MV-4-11 (cell line): ENCODE measurements at places on chromosomes 5 and 9.

DNA sequence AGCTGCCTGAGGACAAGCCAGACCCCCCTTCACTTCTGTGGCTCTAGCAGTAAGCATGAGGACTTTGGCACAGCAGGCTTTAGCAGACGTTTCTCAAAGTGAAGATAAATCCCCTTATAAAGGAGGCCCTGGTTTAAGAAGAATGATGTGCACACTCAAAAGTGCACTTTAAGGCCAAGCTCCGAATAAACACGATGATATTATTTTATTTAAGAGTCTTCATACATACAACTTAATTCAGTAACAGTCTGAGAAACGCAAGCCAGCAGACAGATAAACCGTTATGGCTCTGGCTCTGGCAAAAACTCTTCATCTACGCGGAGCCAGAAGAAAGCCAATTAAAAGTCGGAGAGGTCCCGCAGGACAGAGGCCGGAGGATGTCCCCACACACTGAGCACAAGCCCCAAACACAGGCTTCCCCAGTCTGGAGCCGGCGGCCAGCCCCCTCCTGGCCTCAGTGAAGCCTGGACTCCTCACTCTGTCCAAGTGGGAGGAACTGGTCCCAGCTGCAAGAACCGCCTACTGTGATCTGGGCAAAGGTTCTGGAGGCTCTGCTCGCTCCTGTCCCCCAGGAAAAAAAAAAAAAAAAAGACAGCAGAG is 44.6 kb downstream of the ADAMTS2 start:
- DNase-seq, result no peak

DNA sequence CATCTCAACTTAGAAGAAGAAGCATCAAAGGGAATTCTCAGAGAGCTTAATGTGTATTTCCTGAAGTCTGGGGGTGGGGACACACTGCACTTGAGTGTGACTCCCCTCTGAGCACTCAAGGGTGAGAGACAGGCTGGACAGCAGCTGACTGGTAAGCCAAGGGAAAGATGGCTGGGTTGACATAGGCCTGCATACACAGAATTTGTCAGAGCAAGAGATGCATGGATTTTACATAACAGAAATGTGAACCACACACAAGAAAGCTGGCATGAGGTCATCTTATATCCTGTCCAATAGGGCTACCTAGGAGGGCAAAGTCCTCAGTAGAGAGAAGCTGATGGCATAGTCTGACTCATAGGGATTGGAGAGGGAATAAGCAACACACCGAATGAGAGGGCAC is 114.3 kb upstream of the EPB41L4A start:
- DNase-seq, result no peak

GRCh38 chr9:14097215-14097614 is 216.7 kb downstream of the NFIB start:
- no peak for DNase-seq

GRCh38 chr5:24621792-24622191 is 23.0 kb downstream of the CDH10 start:
- DNase-seq, result peak; percentile 83

GRCh38 chr5:107781451-107781850 is 110.7 kb upstream of the EFNA5 start:
- no peak for DNase-seq

DNA sequence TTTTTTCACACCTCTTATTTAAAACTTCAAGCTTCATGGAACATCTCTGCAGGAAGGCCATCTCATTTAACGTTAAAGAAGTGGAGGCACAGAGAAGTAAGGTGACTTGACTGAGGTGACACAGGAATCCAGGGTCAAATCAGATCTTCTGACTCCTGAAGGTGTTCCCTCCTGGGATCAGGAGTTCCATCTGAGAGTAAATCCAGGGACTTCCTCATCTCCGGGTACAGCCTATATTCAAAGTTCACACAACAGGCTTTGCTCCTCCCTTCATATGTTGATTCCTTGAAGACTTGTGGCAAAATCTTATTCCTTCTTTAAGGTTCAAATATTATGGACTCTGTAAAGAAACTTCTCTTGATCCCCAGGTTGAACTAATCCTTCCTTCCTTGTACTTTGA is 313.1 kb upstream of the CLINT1 start:
- no peak for DNase-seq

DNA sequence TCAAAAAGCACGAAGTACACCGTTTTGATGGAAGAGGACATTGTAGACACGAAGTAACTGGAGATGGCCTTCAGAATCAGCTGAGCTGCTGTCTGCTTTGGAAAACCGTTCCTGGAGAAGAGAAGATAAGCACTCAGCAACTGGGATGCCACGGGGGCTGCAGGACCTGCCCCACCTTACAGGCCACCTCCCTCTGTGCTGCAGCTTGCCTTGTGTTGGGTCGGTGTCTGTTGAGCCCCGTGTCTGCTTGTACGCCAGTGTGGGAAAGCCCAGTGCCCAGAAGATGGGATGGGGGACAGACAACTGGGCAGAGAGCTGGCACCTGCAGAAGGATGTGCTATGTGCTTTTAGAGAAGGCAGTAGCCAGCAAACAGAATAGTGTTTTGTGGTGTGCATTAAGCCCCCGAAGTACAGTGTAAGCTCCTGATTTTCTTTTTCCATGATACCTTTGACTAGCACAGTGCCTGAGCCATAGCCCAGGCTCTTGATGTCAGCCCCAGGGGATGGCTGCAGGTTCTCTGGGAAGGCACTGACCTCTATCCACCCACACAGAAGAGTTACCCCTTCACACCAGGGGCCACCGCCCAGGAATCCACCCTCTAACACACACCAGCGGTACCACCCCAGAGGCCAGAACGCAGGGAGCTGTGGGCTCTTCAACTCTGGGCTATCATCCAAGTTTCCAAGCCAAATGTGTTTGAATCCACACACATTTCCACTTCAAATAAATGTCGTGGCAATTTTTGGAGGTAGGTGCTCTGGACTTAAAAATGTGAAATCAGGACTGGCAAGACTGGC is 63.8 kb downstream of the MACROH2A1 start:
- DNase-seq, result no peak

DNA sequence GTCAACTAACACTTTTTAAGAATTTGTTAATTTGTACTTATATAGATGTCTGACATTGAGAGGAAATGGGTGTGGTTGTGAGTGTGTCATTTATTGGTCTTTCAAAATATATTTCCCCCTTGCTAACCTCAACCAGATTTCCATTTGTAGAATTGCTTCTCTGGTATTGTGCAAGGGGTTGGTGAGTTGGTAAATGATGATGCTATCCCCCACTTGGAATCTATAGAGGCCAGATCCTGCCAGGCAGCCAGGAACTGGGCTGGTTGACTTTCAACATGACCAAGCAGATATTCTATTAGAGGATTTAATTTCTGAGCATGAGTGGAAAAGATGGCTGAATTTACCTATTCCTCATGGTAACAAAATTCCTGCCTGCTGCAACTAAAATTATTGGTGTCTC is 306.6 kb upstream of the KIF2A start:
- peak; percentile 66 for DNase-seq

GRCh38 chr9:134984372-134985265 is 66.9 kb upstream of the FCN1 start:
- DNase-seq, result no peak

- DNase-seq, result no peak
These were observed 77.5 kb upstream of the IFNE start for GRCh38 chr9:21559402-21560280.

DNA sequence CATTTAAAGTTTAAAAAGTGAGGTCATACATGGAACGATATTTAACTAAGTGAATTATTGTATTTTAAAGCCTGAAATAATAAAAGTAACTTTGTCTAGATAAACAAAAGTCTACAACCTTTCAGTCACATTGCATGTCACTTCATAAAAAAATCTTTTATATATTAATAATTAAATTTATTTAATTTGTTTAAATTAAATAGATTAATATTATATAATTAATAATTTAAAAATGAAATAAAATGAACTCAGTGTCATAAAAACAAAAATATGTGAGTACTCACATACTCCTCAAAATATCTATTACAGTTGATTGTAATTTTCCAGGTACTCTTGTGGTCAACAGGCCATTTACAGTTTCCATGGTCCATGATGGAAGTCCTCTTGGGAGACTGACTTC is 11.2 kb downstream of the GABRG2 start:
- DNase-seq, result no peak

- peak; percentile 47 for DNase-seq
These were observed 48.5 kb upstream of the NAA35 start for GRCh38 chr9:85892401-85892800.

DNA sequence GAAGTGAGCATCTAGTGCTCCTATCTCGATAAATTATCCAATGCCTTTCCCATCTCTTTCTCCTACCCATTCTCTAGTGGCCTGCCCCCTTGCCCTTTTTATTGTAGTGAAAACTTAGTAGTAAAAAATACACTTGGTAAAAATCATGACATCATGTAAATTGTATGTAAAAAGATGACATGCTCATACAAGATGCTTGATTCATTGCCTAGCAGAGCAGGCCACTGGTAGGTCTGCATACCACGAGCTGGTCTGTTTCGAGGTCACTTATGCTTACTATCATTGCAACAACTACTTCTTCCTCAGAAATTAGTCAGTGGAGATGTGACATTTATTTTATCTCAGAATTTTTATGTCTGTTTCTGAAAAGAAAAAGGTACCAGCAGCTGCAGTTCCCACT is 177.3 kb downstream of the C9orf152 start:
- peak; percentile 51 for DNase-seq

- DNase-seq, result no peak
These were observed 112.2 kb downstream of the PIP5K1B start for GRCh38 chr9:68817079-68817875.

DNA sequence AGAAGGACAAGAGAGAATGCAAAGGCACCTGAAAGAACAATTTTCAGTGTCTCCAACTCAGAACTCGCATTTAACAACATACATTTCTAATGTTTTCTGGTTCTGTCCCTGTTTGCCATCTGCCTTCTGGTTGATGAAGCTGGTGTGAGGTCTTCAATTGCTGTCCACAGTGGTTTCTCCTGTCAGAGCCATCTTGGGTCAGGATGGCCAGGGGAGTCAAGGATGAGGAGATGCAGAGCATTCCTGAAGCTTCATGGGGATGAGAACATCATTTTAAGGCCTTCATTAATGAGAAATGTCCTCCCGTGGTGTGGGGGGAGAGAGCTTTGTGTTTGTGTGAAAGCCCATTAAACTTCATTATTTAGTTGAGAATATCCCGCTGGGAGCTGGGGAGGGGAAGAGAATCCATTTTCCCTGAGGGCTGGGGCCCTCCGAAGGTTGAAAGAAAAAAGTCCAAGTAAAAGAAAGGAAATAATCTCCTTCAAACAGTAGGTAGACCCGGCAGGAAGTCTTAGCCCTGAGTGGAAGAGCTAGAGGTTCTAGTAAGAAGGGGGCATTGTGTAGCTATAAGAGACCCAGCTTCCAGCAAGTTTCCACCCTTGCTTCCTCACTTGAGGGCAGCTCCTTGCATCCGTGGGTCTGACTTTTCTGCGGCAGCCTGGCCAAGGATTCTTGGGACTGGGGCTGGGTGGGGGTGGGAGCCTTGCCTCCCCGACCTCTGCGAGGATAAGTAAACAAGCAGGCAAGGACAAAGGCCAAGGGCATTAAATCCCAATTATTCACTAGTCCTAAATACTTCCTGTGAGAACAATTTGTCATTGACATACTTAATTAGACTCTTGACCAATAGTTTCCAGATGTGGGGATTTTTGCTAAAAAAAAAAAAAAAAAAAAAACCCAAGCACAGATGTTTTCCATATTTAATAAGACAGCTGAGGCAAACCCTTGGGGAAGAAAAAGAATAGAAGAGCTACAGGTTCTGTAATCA is 119.2 kb downstream of the MSX2 start:
- no peak for DNase-seq

- no peak for DNase-seq
These were observed 46.2 kb downstream of the ASS1 start for GRCh38 chr9:130490981-130491380.

DNA sequence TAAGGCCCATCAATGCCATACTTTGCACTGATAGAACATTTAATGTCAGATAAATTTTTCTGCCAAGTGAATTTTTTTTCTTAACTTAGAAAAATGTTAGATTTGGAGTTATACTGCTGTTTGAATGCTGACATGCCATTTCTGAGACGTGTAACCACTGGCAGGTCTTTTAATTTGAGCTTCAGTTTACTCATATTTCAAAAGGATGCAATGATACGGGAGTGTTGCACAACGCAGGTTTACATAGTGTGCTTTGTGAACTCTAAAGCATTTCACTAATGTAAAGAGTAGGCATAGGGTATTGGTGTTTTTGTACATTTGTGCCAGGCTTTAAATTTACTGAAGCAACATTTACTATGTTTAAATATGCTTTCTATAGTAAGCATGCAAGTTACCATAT is 4.2 kb downstream of the ZBTB43 start:
- peak; percentile 33 for DNase-seq

GRCh38 chr9:108484468-108484867 is 371.3 kb downstream of the ACTL7B start:
- no peak for DNase-seq

- DNase-seq, result no peak
These were observed 43.8 kb downstream of the KIAA1191 start for GRCh38 chr5:176317534-176318374.

- no peak for DNase-seq
These were observed 20.5 kb downstream of the ADRB2 start for GRCh38 chr5:148846930-148847329.

DNA sequence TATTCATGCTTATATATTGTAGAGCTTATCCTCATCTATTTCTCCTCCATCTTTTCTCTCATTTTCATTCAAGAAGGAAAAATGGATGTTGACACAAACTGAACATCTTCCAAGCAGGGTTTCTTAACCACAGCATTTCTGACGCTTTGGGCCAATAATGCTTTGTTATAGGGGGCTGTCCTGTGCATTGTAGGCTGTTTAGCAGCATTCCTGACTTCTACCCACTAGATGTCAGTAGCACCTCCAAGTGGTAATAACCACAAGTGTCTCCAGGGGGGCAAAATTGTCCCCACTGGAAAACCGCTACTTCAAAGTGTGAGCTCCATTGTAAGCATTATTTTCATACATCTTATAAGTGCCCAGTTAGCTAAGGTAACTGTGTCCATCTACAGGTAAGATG is 2.6 kb upstream of the TXNDC8 start:
- DNase-seq, result peak; percentile 19

DNA sequence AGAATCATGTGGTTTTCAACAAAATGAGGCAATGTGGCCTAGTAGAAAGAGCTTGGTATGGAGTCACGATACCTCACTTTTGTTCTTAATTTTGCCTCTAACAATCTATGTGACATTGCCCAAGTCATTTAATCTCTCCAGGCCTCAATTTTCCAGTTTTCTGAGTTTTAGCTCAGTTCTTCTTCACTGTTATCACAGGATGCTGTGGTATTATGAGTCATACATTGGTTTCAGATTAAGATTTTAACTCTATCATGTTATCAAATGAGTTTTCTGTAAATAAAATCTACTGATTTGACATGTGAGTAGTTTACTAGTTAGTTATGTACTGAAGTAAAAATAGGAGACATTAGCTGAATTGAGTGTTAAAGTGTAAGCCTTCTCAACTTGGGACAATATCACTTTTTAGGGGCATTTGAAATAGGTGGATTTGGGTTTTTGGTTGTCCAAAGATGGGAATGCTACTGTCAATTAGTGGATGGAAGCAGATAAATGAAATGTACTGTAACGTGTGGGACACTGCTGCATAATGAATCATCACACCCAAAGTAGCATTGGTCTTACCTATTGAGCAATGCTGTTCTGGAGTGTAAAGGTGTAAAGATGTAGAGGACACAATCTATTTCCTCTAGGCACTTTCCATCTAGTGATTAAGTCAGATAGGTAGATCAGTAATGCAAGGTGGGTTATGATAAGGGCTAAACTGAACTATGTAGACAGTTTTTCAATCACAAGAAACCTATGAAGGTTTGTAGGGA is 73.3 kb downstream of the NNT start:
- no peak for DNase-seq

- DNase-seq, result no peak
These were observed 2.9 kb downstream of the NR2F1-AS1 start for GRCh38 chr5:93577854-93578812.
